GM23338 (cell line): ENCODE measurements at places on chromosomes 16 and 17. TPM values are rescaled to one million over a fixed set of nuclear protein-coding genes. Genes with fewer than 3 reads are reported as not detected.

GRCh38 chr16:23868136-23868535, 32.4 kb downstream of the PRKCB start:
- DNase-seq: no peak

GRCh38 chr17:7260651-7261378, 1.5 kb downstream of the CLDN7 start:
- peak; percentile 94 for DNase-seq

DNA sequence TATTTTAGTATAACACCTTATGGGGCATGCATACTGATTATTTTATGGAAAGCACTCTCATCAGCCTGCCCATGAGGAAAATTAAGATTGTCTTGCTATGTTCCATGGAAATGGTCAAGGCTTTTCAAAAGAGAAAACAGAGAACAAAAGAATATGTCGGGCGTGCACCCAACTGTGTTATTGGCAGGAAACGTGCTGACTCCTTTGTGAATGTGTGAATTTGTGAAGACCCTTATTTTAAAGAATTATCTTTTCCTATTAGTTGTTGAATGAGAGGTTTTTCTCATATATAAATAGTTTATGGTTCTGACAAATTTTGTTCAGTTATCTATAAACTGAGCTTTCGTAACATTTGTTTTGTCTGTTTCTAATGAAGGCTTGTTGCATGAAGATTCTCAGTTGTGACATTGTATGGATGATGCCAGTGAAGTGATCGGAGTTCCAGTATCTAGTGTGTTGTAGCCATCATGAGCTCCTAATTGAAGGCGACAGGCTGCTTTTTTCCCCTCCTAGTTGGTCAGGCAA, 180.0 kb downstream of the BCAS3 start:
- DNase-seq: no peak

DNA sequence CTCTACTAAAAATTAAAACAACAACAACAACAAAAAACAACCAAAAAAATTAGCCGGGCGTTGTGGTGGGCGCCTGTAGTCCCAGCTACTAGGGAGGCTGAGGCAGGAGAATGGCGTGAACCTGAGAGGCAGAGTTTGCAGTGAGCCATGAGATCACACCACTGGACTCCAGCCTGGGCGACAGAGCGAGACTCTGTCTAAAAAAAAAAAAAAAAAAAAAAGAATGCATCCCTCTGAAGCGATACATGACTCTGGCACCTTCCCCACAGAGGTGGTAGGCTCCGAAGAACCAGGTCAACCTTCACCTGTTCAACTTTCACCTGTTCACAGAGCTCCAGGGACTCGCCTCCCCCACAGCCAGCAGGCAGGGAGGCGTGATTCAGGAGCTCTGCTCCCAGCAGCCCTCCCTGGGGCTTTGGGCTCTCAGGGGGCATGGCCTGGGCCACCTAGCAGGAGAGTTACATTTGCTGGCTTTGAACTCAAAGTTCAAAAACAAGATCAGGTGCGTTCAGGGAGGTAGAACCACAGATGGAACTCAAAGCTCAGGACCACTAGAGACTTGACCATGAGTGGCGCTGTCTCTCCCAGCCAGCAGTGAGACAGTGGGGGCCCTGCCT, 5.6 kb downstream of the VAC14 start:
- DNase-seq: no peak

GRCh38 chr17:2797637-2798036, 1.4 kb downstream of the RAP1GAP2 start:
- no peak for DNase-seq

GRCh38 chr17:43528988-43529814, 16.9 kb downstream of the ETV4 start:
- no peak for DNase-seq

IL34 gene
- polyA plus RNA-seq: 3.1 and 4.3 TPM in 2 replicates

GRCh38 chr17:27203241-27203640, 90.7 kb upstream of the WSB1 start:
- no peak for DNase-seq

- DNase-seq: no peak
Measured at GRCh38 chr16:76941113-76941512, 249.9 kb upstream of the MON1B start.
